ENCODE measurements at places on chromosomes 4 and X.

GRCh38 chr4:124890522-124890921 lies 178.0 kb upstream of the ANKRD50 start:
- no peak for DNase-seq

DNA sequence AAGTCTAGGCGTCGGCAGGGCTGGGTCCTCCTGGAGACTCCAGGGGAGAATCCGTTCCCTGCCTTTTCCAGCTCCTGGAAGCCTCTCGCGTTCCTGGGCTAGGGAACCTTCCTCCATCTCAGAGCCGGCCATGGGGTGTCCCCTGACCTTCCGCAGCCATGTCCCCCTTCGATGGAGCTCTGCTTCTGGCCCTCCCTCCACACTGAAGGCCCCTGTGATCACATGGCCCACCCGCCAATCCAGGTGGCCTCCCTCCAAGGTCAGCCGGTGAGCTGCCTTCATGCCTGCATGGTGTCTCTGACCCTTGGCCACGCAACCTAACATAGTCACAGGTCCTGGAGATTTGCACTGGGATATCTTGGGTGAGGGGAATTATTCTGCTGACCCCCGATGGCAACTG lies 69.6 kb downstream of the TRMT44 start:
- no peak for DNase-seq

DNA sequence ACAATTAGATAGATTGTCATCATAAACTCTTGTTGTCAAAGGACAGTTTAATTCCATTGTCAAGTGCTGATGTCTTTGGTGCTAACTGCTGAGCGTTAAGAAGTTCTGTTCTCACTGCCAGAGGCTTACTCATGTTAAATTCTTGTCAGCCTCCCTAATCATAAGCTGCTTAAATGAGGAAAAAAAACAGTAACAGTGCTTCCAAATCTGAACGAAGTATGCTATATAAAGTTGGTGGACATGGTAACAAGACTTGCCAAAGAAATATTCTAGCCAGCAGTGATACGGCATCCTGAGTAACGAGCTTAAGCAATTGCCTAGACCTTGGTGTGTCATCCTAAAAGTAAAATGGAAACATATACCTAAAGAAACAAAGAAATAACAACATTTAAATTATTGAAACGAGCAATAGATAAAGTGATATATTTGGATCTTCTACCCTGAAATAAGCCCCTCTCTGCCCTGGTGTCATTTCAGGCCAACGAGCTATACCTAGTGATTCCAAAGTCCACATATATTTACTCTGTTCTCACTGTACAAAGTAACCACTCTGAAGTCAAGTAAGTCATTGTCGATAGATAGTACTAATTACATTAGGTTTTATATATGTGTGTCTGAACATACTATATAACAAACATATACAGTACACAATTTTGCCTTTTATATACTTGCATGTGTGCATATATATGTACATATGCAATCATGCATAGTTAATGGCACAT lies 339.7 kb upstream of the HS3ST1 start:
- no peak for DNase-seq

DNA sequence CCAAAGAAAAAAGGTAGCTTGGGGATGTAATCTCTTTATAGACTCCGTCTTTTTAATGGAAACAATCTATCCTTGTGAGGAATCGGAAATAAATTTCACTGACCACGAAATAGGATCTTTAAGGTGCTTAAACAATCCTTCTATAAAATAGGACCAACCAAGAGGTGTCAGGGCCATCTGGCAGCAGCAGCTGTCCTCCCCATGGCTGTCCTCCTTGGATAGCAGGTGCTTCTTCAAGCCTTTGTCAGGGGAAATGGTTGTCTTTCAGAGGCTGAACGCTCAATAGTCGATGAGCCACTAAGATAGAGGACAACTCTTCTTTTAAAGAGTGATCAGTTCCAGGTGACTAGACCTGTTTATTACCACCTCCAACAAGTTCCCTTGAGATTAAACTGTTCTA lies 231.0 kb downstream of the ADGRL3 start:
- DNase-seq = no peak

DNA sequence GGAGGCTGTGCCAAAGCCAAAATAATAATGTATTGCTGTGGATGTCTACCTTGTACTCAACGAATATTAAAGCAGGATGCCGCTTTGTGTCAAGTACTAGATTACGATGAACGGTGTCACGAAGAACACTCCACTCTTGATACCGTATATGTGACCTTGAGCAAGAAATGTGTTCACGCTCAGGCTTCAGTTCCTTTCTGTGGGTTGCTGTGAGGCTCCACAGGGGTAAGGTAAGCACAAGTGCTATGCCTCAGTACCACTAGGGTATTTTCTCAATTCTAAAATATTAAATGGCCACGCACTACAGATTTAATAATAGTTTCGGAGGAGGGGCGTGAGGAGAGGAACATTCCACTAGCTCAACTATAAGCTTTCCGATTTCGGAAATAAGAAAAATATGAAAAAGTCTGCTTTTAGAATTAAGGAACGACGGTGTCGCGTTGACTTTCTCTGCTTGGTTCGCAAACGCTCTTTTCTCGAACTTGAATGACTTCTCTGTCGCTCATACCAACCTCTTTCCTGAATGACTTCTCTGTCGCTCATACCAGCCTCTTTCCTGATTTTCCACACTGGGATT lies 607 bp upstream of the SCOC start:
- no peak for DNase-seq

Data from HAP-1 (cell line).